ENCODE measurements at places on chromosomes 7 and 10. TPM values are rescaled to one million over a fixed set of nuclear protein-coding genes. Genes with fewer than 3 reads are reported as not detected.

The CHN2 gene
- total RNA-seq: 22.6 TPM

The CFAP43 gene
- 0.85 TPM for total RNA-seq

The GDF2 gene
- not detected for total RNA-seq

The NRCAM gene
- 3.3 TPM for total RNA-seq

The MACC1 gene
- total RNA-seq: 0.14 TPM

The ANLN gene
- total RNA-seq: 2.4 TPM

The PRDX3 gene
- total RNA-seq: 77.6 TPM

The CALHM2 gene
- total RNA-seq: 98.4 TPM

The ANXA8L1 gene
- not detected for total RNA-seq

The HYAL4 gene
- total RNA-seq: not detected

The TBC1D12 gene
- 26.7 TPM for total RNA-seq

The RSPH10B gene
- 0.14 TPM for total RNA-seq

The NFKB2 gene
- total RNA-seq: 40.9 TPM

The TAS2R41 gene
- total RNA-seq: not detected

The CPA1 gene
- 1.8 TPM for total RNA-seq

The PIP gene
- total RNA-seq: 1.1 TPM

The SAMD9 gene
- total RNA-seq: 10.2 TPM

The SPDYE17 gene
- total RNA-seq: not detected

The GIMAP2 gene
- 18.0 TPM for total RNA-seq

The SORCS3 gene
- not detected for total RNA-seq

The EPO gene
- total RNA-seq: not detected

The TMEM72 gene
- total RNA-seq: not detected

The MMP21 gene
- not detected for total RNA-seq

The H2BK1 gene
- total RNA-seq: not detected

The POM121 gene
- 25.5 TPM for total RNA-seq

The ZNF511 gene
- total RNA-seq: 33.2 TPM

The AKR1D1 gene
- total RNA-seq: not detected

The TMEM209 gene
- 9.9 TPM for total RNA-seq

The ASB10 gene
- total RNA-seq: not detected

The AVPI1 gene
- total RNA-seq: 9.5 TPM

The FAM237B gene
- not detected for total RNA-seq

The ZPBP gene
- total RNA-seq: not detected

The CALHM1 gene
- not detected for total RNA-seq

The WNT16 gene
- not detected for total RNA-seq

The LEP gene
- total RNA-seq: not detected

The SLC26A5 gene
- total RNA-seq: not detected

The MYO3A gene
- 0.49 TPM for total RNA-seq

The IFIT1B gene
- not detected for total RNA-seq

The ZNF862 gene
- 17.3 TPM for total RNA-seq

The UROS gene
- total RNA-seq: 25.5 TPM
